Anterior cingulate cortex (tissue), 58 donors: ENCODE measurements at places on chromosomes 12 and 14.

- no peak for DNase-seq
Measured at GRCh38 chr14:97033556-97034081, 236.4 kb downstream of the VRK1 start.

DNA sequence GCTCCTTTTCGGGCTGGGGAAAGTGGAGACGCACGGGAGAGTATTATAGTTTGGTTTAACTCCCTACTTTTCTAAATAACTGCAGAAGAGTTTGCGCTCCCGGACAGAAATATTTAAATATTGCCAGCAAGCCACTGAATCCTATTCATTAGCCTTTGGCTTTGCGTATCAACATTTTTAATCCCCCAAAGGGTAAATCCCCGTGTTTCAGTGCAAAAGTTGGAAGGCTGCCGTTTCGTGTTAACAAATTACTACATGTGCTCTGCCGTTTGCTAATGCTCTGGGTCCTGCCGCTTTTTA lies 372 bp upstream of the DPF3 start:
- no peak for DNase-seq

DNA sequence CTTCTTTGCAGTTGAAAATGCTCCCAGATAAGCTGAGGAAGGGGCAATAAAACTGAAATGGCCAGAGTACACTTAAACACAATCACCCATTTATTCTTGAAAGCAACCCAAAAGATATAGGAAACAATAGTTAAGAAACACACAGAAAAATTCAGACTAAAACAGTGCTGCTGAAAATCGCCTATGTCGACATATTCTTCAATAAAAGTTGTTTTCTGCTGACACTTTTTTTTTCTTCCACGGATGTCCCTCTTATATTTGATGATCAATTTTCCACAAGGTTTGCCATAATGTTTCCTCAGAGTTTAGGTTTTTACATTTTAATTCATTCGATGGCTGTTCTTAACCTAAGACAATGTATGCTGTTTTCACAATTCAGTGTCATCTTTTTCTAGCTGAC lies 74.2 kb downstream of the TPH2 start:
- no peak for DNase-seq

GRCh38 chr12:38664661-38665269 lies 240.6 kb downstream of the CPNE8 start:
- DNase-seq = no peak

DNA sequence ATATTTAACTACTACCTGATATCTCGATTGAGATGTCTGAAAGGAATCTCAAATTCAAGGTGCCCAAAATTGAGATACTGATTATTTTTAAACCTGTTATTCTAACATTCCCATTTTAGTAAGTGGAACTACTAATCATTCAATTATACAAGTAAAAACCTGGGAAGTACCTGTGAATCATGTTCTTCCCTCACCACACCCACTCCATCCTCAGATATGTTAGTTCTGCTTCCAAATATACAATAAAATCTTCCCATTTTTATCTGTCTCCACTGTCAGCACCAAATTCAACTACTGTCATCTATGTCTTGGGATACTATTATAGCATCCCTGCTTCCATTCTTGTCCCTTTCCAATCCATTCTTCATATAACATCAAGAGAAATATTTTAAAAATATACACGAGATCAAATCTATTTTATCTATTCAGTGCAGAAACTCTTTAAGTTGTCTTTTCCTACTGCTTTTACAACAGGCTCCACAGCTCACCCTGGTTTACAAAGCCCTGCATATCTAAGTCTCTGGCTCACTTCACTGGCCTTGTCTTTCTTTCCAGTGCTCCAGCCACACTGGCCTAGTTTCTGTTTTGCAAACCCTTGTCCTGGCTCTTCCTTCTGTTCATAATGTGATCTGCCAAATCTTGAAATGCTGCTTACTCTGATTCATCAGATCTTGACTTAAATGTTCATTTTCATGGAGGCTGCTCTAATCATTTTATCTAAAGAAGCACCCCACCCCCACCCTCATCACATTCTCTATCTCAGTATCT lies 122.3 kb downstream of the PTPRR start:
- DNase-seq = no peak

DNA sequence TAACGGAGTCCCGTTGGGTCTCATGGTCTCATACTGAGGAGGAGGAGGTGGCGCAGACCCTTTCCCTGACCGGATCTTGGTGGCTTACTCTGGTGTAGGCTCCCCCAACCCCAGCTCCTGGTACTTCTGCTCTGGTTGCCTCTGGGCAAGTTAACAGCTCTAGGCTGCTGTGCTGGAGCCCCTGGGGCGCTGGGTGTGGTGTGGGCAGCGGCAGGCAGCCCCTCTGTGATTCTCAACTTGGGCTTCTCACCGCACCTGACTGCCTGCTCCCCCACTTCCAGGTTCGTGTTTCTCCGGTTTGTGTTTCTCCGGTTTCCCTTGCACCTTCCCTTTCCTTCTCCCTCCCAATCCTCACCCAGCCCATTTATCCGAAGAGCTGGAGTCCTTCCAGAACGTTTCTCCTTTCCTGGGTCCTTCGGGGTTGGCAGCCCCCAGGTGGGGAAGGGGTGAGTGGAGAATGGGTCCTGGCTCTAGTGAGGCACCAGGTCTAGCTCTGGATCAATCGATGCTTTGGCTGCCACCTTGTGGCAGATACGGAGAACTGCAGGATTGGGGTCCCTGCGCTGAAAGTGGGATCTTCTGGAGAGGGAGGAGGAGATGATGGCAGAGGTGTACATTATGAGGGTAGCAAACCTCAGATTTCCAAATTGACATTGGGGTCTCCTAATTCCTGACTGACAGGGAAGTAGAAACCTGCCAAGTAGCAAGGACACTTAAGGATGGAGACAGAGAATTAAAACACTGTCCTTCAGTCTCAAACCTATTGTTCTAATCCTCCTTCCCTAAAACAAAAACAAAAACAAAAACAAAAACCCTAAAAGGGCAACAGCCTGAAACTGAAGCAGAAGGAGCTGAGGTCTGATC lies 8.3 kb downstream of the CISTR start:
- peak; percentile 34 for DNase-seq

DNA sequence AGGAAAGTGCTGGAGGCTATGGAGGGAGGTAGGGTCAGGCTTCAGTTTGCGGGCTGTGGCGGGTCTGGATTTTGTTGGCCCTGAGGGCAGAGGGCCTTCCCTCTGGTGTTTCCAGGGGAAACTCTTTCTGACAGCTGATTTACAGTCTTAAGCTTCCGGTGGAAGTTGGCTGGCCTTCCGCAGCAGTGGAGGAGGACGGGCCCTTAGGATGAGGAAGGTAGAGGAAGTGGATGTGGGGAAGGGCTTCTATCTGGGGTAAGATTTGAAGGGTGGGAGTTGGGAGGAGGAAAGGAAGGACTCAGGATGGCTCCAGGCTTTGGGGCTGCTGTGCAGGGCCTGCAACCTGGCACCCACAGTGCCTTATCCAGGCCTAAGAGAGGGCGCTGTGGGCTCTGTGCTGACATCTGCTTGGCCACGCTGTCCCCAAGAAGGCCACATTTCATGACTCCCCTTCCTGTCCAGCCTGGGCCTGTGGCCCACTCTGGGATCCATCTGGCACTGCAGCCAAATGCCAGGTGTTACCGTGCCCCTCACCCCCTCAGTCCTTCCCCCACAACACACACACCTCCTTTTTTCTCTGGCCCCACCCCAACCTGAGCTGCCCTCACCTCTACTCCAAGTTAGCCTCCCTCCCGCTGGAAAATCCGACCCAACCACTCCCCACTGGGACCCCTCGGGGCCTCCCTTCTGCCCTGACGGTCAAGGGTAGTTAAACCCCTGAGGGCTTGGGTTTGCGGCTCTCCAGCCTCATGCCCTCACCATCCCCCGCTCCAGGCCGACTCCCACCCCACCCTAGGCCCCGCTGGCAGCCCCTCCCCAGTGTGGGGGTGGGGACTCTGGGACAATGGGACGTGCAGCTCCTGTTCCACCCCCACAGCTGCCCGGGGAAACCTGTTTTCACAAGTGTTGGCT lies 7.7 kb upstream of the PPP1R13B start:
- no peak for DNase-seq

DNA sequence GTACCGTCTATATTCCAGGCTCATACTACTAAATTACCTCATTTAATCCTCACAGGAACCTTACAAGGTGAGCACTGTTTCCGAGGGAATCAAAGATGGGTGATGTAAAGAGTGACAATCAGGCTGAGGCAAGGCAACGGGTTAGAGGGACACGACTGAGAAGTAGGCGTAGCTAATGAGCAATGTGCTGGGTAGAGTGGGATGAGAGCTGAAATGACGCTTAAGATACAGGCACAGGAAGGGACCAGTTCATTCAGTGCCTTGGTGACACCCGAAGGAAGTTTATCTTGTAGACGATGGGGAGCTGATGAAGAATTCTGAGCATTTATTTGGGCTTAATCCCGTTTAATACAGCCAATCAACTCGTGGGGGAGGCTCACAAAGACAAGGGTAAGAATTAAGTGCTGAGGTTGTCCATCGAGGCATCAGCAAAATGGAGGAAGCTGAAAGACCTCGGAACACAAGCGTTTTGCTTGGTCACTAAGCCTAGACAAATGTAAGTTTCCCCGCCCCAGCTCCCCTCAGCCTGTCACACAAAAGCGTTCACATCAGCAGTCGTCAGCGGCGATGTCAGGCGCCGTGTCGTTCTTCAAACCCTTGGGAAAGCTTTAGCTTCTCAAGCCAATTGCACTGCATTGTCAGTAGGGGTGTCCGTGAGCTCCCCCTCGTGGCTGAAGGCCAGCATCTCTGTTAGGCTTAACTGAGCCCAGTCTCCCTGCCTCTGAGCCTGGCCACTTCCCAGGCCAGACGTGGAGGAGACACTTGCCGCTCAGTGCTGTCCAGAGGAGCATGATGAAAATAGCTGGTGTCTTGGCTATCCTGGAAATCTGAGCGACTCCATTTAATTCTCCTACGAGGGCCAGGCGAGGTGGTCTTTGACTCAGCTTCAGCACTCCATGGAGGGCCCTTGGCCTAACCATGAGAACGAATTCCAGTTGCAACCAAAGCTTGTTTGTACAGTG lies 288.5 kb upstream of the G2E3 start:
- DNase-seq = peak; percentile 71

DNA sequence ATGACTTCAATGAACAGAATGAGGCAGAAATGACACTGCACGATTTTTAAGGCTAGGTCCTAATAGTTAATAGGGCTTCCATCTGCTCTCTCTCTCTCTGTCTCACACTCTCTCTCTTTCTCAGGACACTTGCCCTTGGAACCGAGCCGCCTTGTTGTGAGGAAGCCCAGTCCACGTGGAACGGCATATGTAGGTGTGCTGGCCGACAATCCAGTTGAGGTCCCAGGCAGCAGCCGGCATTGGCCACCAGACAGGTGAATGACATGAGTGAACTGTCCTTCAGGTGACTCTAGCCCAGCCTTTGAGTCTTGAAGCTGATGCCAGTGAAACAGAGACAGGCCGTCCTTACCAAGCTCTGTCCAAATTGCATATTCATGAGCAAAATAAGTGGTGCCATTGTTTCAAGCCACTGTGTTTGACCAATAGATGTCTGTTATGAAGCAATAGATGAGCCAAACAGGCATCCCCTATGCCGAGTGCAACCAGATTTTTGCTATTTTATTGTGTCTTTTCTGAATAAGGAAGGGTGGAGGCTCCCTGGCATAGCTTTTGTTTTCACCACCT lies 217.5 kb upstream of the LHX5 start:
- no peak for DNase-seq

- DNase-seq = no peak
Measured at GRCh38 chr12:2323532-2324255, 270.9 kb downstream of the CACNA1C start.

DNA sequence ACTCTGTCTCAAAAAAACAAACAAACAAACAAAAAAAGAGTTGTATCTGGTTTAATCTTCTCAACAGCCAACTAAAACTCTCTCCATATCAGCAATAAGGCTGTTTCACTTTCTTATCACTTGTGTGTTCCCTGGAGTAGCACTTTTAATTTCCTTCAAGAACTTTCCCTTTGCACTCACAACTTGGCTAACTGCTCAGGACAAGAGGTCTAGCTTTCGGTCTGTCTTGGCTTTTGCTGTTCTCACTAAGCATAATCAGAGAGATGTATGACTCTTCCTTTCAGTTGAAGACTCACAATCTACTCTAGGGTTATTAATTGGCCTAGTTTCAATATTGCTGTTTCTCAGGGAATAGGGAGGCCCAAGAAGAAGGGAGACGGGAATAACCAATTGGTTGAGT lies 12.3 kb downstream of the NEMP1 start:
- no peak for DNase-seq

DNA sequence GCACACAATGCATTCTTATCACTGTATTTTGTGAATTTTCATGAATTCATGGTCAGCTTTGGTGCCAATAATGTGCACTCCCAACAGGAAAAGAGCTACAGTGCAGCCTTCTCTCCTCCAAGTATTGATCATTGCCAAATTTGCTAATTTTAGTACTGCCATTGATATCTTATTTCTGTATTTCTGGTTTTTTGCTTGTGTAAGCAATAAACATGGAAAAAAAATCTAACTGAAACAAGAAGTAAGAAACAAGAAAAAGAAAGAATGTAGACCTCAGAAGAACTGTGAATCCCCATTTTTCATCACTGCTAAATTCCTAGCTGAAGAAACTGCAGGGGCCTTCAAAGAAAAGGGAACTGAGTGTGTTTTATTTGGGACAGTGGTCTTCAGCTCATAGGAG lies 161.2 kb downstream of the METTL25 start:
- DNase-seq = no peak

DNA sequence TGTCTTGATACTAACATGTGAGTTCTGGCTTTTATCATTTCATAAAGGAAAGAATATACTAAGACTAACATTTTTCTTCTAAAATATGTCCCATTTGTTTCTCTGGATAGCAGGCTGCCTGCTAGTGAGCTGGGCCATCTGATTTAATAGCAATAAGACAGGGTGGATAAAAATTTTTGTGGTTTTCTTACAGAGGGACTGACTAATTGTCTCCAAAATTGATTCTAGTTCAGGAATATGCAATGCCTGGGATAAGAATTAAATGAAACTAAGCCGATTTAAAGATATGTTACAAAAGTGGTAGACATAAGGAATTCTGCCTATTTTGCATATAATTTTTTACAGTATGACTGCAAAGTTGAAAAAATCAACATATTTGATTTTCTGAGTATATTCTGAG lies 252.9 kb upstream of the NAV3 start:
- no peak for DNase-seq

DNA sequence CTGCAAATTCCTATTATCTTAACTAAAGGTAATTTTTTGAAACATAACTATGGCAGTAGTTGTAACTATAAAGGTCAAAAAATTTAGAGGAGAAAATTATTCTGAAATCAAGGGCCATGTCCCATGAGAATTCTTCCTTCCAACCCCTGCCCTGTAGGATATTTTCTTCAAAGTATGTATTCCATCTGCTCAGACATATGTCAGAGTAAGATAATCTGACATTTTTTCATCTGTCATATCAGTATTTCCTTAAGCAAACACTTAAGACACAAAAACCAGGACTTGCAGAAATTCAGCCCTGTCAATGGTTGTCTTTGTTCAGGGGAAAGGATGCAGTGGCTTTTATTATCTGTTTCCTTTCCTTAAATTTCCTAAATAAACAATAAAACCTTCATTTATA lies 36.3 kb downstream of the ACSS3 start:
- no peak for DNase-seq
